ENCODE measurements at places on chromosomes 7 and 10.

DNA sequence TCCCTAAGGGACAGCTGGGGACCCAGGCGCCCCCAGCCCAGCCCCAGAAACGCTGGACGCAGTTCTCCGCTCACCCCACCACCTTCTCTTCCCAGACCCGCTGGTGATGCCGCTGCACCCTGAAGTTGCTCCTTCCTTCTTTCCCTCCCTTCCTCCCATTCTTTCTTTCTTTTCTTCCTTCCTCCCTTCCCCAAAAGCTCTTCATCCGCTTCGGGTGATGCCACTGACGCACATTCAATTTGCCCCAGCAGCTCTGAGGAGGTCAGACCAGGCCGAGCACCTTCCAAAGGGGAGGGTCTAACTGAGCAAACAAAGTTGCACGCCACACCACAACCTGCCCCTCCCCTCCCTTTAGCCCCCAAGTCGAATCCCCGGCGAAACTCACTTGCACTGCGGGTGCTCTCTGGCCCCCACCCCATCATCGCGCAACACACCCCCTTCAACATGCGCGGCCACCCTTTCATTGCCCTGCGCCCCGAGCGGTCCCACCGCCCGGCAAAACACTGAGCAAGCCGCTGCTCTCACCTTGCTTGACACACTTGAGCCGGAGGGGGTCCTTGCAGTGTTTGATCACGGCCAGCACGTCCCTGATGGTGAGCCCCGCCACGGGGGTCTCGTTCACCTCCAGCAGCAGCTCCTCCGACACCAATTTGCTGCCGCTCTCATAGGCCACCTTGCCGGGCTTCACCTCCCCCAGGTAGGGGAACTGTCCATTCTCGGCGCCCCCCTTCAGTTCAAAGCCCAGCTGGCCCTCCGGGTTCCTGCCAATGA, 787 bp downstream of the MAGI2 start:
- DNase-seq = no peak

DNA sequence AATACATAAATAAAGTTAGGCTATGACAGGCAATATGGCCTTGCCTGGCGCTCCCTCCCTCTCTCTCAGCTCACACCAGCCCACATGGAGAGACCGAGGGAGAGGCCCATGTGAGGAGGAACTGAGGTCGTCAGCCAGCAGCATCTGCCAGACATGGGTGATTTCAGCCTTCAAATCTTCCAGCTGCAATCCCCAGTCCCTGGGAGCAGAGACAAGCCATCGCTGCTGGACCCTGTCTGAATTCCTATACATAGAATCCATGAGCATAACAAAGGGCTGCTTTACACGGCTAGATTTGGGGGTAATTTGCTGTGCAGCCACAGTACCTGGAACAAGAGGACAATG, 35.6 kb downstream of the ANKRD16 start:
- no peak for DNase-seq

- no peak for DNase-seq
Observed at GRCh38 chr10:89275383-89275782, 23.8 kb upstream of the LIPA start.

- no peak for DNase-seq
Observed at GRCh38 chr7:27185854-27186667, 1.0 kb upstream of the HOXA11 start.

- no peak for DNase-seq
Observed at GRCh38 chr10:113648478-113648877, 15.4 kb downstream of the NRAP start.

DNA sequence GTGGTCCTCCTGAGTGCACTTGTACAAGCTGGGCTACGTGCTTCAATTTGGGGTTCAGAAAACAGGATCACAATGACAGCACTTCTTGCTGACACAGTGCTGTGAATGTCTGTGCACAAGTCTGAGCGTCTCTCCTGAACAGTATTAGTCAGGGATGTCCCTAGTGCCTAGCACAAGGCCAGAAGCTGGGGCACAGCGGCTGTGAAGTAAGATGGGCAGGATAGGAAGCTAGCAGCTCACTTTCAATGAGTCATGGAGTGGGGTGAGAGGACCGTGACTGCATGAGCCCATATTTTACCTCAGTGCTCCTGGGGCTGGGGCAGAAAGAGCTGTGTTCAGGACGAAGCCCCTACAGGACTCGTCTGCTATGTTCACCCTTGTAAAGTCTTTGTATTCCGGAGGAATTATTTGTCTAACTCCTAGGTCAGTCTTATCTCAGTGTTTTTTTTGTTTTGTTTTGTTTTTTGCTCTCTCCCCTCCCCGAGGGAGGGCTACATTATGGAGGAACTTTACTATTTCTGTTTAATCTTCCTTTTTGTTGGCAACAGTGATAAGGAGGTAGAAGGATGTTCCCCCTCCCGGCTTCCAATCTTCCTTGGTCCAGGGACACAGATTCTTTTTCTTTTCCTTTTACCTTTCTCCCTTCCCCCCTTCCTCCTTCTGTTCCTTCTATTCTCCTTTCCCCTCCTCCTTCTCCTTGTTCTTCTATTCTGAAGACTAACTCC, 2.8 kb upstream of the LRMDA start:
- no peak for DNase-seq
